ENCODE measurements at places on chromosomes 12 and 14. TPM values are rescaled to one million over a fixed set of nuclear protein-coding genes. Genes with fewer than 3 reads are reported as not detected.
A peak's percentile ranks its signal among the peaks of the same experiment; 100 is the strongest.

Gene RIMBP2
- 27.4 TPM for total RNA-seq

Gene KRT71
- not detected for total RNA-seq

Gene PPFIA2
- 0.52 TPM for total RNA-seq

Gene ESRRB
- total RNA-seq, result not detected

DNA sequence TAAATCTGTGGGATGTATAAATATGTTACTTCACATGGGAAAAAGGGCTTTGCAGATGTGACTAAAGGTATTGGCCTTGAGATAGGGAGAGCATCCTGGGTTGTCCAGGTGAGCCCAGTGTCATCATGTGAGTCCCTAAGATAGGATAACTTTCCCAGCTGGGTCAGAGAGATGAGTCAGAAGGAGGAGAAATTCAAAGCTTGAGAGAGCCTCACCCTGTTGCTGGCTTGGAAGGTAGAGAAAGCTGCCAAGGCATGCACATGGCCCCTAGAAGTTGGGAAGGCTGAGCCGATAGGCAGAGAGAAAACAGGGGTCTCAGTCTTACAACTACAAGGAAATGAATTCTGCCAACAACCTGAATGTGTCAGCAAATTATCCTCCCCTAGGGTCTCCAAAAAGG lies 213.0 kb downstream of the ADGRD1 start:
- H3K36me3 ChIP-seq, result no peaks in the 10 kb centered on the region
- no peak overlapping the region for H3K27ac ChIP-seq
- no peak for DNase-seq
- no peaks in the 10 kb centered on the region for H3K4me1 ChIP-seq

DNA sequence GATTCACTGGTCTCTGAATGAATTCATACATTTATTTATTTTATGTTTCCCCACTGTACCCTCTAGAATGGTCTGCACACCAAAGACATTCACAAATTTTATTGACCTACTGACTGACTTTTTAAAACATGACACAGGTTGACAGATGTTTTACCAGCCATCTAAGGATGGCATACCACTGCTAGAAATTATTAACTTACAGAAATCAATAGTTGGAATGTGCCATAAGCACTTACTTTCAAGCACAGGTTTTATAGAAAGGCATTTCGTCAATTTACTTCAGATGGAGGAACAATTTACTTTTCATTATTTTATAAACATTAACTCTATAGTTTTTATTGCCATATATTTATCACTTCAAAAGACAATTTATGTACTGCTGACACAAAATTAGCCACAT lies 448.7 kb upstream of the FBXO33 start:
- no peak overlapping the region for H3K4me3 ChIP-seq
- H3K36me3 ChIP-seq, result no peaks in the 10 kb centered on the region
- no peak overlapping the region for H3K27ac ChIP-seq

DNA sequence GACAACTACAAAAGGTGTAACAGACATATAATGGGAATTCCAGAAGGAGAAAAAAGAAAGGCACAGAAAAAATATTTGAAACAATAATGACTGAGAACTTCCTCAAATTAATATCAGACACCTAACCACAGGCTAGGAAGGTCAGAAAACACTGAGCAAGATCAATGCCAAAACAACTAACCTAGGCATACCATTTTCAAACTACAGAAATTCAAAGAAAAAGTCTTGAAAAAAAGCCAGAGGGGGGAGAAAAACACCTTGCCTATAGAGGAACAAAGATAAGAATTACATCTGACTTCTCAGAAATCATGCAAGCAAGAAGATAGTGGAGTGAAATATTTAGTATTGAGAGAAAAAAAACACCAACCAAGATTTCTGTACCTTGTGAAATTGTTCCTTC lies 77.8 kb downstream of the RIN3 start:
- H3K4me3 ChIP-seq, result no peak overlapping the region
- H3K36me3 ChIP-seq, result no peaks in the 10 kb centered on the region
- no peaks in the 10 kb centered on the region for H3K27me3 ChIP-seq
- no peak overlapping the region for H3K27ac ChIP-seq

DNA sequence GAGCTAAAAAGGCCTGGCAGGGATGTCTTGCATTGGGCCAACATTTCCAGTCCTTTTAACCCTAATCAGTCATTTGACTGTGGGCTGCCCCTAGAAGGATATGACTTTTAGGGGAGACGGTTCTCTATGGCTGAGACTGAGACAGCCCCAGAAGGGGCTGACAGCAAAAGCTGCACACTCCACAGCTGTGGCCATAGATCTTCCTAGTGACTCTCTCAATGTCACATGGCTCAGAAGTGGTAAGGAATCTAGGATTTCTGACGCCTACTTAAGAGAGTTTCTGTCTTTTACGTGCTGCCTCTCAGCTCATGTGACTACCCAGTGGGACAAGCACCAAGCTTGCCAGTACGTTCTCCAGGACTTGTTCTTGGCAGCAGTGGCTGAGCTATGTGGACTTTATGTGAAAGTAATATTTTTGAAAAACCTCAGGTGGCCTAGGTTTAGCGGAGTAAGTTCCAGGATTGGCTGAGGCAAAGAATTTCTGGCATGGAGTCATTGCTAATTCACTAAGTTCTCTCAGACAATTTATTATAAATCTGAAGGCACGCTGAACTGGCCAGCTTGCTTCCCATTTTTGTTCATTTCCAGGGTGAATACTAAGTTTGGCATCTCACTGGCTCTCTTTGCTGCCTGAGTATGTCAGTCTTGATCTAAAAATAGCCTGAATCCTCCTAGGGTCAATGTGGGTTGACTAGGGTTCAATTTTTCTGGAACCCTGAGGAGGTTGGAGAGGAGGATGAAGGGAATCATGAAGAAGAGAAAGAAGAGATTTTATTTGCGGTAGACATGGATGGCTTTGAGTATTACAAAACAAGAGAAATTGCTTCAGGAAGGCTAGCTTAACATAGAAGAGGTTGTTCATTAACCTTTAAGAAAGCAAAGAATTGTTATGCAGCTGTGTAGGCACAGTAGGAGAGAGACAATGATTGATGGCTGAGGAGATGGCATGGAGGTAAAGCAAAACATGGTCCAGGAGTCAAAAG lies 271.8 kb downstream of the AEBP2 start:
- H3K4me1 ChIP-seq, result peaks cover 18% of the 10 kb centered on the region
- H3K4me3 ChIP-seq, result no peak overlapping the region
- H3K36me3 ChIP-seq, result no peaks in the 10 kb centered on the region
- no peaks in the 10 kb centered on the region for H3K27me3 ChIP-seq

GRCh38 chr14:98186140-98186539 lies 1085.9 kb downstream of the BCL11B start:
- H3K4me3 ChIP-seq, result no peak overlapping the region
- no peaks in the 10 kb centered on the region for H3K4me1 ChIP-seq
- no peak overlapping the region for H3K27ac ChIP-seq
- no peak for DNase-seq
- H3K36me3 ChIP-seq, result no peaks in the 10 kb centered on the region

- H3K27ac ChIP-seq, result no peak overlapping the region
- no peak for DNase-seq
- H3K27me3 ChIP-seq, result no peaks in the 10 kb centered on the region
- H3K4me3 ChIP-seq, result no peak overlapping the region
These were observed 46.0 kb upstream of the TRAF3 start for GRCh38 chr14:102731101-102731870.

GRCh38 chr12:69211160-69211559 lies 28.2 kb upstream of the CPSF6 start:
- no peak overlapping the region for H3K27ac ChIP-seq
- no peaks in the 10 kb centered on the region for H3K27me3 ChIP-seq
- DNase-seq, result no peak
- H3K4me1 ChIP-seq, result no peaks in the 10 kb centered on the region

DNA sequence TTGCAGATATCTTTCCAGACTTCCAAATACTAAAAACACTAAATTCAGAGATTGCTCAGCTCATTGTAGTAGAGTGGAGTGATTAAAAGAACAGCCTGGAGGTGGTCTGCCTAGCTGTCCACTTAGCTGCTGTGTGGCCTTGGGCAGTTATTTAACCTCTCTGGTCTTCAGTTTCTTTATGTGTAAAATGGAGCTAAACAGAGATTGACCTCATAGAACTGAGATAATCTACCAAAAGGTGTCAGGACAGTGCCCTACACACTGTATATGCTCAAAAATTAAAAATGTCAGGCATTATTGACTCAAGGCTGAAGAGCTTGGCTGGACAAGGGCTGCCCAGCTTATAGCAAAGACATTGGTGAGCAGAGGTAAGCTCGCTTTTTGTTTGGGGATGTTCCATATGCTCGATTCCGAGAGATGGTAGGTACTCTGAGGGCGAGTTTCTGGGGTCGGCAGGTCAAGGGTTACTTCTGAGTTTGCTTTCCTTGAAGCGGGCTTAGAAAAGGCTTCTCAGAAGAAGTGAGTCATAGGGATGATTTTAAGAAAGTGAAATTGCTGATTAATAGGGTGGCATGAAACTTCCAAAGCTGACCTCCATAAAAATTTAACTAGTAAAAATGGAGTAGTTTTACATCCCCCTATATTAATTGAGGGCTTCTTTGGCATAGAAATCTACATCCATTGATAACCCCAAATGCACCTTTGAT lies 107.5 kb downstream of the GPATCH2L start:
- no peak for DNase-seq
- no peaks in the 10 kb centered on the region for H3K27me3 ChIP-seq
- no peaks in the 10 kb centered on the region for H3K4me1 ChIP-seq
- H3K36me3 ChIP-seq, result no peaks in the 10 kb centered on the region

GRCh38 chr12:6925239-6925539 lies 2.6 kb upstream of the ATN1 start:
- H3K4me1 ChIP-seq, result peaks cover 44% of the 10 kb centered on the region
- peak overlapping the region; percentile 94 for H3K27ac ChIP-seq
- H3K4me3 ChIP-seq, result no peak overlapping the region
- no peaks in the 10 kb centered on the region for H3K27me3 ChIP-seq
- H3K36me3 ChIP-seq, result no peaks in the 10 kb centered on the region
- DNase-seq, result no peak

- no peak for DNase-seq
- H3K36me3 ChIP-seq, result no peaks in the 10 kb centered on the region
- H3K27me3 ChIP-seq, result no peaks in the 10 kb centered on the region
- H3K4me3 ChIP-seq, result no peak overlapping the region
- no peak overlapping the region for H3K27ac ChIP-seq
These were observed 8.1 kb downstream of the TMEM179 start for GRCh38 chr14:104596451-104596918.

Data from body of pancreas (tissue), 4 donors.